Activated CD4-positive, alpha-beta T cell treated with anti-CD3 and anti-CD28 coated beads, Interleukin-2, amount 50 U/mL, for 4 hours (primary cell): ENCODE measurements at places on chromosomes 1 and 21.

DNA sequence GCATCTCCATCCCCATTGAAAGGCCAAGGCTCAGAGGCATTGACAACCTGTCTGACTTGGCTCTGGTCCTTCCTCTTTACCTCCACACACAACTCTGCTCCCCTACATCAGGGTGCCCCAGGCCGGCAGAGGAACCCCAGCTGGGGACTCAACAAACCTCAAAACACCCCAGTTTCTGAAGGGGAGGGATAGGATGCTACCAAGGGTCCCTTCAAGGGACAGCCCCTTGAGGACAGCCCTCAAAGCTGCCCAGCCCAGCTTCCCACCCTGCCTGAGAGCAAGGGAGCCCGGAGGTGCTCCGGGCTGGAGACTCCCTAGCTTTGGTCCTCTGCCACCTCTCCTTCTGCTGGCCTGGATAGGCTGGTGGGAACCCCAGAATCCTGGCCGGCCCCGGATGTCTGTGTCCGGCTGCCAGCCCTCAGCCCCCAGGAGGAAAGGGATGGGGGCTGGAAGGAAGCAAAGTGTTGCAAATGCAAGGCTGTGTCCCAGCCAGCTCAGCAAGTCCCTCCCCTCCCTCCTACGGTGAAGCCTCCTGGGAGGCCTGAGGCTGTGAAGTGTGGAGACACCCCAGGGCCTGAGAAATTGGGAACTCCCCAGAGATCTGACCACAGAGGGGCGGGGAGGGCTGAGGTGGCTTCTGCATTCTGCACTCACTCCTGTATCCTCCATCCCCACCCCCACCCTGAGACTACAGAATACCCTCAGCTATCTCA, 1.1 kb upstream of the MARCKSL1 start:
- DNase-seq, result no peak

DNA sequence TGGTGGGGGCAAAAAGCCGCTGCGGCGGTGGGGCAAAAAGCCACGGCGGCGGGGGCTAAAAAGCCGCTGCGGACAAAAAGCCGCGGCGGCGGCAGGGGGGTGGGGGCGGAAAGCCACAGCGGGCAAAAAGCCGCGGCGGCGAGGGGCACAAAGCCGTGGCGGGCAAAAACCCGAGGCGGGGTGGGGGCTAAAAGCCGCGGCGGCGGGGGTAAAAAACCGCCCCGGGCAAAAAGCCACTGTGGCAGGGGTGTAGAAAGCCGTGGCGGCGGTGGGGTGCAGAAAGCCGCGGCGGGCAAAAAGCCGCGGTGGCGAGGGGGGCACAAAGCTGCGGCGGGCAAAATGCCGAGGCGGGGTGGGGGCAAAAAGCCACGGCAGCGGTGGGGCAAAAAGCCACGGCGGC, 3901.8 kb downstream of the SRGAP2C start:
- no peak for DNase-seq

DNA sequence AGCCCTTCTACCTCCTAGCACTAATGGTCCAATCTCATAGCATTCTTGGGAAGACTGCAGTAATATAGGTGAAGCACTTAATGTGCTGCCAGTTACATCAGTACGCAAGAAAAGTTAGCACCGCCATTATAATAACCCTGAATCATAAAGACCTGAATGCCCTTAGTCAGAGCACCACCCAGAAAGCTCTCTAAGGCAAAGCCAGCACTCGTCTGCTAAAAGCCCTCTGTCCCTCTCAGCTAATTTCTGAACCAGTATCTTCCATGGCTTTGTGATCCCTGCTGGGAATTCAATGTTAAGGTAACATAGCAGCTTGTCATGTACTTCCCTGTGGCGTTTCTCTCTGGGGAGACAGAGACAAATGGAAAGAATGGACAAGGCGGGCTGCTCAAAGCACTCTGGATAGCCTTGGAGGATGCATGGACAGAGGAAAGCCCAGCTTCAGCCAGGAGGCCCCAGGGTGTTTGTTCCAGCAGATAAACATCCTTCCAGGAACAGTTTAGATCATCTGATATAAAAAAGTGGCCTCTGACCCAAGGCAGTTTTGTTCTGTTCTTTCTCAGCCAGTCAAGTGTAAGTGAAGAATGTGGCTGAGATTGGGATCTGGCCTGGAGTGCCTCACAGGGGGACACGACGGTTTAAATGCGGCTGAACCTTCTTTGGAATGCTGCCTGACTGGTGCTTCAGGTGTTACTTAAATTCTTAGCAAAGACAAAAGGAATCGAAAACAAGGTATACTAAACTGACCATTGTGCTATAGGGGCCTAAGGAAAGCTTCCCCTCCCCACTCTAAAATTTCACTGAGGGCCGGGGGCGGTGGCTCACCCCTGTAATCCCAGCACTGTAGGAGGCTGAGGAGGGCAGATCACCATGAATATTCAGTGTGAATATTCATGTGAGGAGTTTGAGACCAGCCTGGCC, 58.1 kb upstream of the VTCN1 start:
- DNase-seq, result no peak

DNA sequence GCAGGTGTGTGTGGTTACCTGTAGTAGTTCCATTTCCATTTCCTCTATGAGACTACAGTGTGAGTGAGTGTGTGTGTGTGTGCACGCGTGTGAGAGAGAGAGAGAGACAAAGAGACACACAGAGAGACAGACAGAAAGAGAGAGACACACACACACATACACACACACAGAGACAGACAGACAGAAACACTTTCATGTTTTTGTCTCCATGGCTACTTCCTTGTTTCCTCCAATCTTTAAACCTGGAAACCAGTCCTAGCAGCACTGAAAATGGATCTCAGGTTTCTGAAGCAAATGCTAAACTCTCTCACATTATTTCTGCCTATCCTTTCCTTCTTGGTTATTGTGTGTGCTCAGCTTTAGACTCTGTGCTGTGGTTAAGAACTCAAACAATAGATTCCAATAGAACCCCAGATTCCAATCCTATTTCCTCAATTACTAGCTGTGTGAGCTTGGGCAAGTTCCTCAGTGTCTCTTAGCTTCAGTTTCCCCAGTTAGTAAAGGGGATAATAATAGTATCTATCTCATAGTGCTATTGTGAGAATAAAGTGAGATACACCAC, 22.4 kb upstream of the ABCD3 start:
- DNase-seq, result no peak

GRCh38 chr1:8281843-8282509, 35.9 kb upstream of the SLC45A1 start:
- DNase-seq, result no peak

DNA sequence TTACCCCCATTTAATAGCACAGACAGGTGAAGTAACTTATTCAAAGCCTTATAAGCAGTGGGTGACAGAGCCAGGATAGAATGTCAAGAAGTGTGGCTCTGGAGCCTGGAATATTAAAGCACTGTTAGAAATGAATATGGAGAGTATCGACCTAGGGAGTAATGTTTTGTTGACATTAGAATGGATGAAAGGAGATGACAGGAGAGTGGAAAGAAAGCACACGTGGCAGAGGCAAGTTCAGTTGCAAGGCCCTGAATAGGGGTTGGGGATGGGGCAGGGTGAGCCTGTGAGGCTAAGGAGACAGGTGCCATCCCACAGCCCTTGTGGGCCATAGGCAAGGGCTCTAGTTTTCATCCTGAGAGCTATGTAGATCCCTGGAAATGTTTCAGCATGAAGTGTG, 125.5 kb upstream of the PLXNA2 start:
- DNase-seq, result no peak
